ENCODE measurements at places on chromosomes 1 and 21.
A peak's percentile ranks its signal among the peaks of the same experiment; 100 is the strongest.

- DNase-seq, result no peak
Observed at GRCh38 chr1:235060607-235061470, 67.8 kb downstream of the TOMM20 start.

DNA sequence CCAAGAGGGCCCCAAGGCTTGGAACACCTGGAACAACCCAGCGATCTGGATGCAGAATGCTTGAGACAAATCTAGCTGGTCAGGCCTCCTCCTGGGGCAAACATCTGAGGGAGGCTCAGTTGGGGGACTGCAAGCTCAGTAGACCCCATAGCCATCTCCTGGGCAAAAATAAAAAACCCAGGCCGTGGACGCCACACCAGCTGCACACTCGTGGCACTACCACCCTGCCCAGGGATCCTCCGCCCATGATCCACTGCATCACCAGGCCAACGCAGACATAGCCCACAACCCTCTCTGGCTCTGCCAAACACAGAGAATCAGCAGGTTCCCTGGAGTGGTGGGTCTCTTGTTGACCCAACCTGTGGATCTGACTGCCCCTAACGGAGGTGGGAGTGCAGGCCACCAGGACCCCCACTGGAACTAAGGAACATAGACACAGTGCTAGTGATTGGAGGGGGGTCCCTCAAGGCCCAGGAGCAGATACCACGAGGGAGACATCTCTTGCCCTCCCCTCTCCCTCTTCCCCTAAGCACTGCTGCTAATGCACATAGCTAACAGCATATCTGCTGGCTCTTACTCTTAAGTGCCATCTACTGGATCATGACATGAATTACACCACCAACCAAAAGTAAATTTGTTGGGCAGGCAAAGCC, 147.2 kb downstream of the CHD1L start:
- DNase-seq, result peak; percentile 71

DNA sequence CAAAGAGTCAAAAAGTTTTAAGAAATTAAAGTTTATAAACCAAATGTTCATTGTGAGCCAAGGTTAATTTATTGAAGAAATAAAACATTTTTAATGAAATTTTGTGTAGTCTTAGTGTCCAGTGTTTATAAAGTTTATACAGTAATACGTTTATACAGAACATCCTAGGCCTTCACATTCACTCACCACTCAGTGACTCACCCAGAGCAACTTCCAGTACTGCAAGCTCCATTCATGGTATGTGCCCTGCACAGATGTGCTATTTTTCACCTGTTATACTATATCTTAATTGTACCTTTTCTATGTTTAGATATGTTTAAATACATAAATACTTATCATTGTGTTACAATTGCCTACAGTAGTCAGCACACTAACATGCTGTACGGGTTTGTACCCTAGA, 33.6 kb downstream of the TYW3 start:
- DNase-seq, result no peak

DNA sequence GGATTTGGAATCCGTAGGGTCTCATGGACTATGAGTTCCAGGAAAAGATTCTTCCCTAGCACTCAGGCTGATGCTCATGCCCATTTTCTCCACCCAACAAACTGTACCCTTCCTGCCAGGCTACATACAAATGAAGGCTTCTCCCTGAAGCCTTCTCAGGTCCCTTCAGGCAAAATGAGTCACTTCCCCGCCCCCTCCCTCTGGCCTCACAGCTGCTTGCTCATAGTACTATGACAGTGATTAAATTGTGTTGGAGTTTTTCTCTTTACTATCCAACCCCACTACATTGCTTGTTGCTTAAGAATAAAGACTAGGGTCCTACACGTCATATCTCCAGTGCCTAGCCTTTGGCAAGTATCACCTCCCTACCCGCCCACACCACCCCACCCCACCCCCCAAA, 207.6 kb upstream of the NFIA start:
- DNase-seq, result no peak

GRCh38 chr1:191889623-191890003, 268.6 kb upstream of the RGS18 start:
- DNase-seq, result no peak

DNA sequence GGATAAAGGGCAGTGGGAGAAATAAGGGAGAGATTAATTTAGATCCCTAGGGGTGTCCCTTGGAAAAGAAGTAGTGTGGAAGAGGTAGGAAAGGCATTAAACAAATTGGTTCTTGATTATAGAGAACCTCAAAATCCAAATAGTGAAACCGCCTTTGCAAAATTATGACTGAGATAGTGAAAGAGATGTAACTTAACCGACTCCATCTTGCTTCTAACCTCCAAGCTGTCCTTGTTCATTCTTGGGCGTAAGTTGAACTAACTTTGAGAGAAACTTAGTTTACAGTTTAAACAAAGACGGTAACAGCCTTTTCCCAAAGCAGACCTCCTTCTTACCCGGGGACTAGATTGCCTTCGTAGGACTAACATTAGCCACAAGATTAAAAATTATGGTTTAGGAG, 3.2 kb upstream of the RAB3GAP2 start:
- no peak for DNase-seq

GRCh38 chr1:89633800-89634625, 1.1 kb downstream of the LRRC8C start:
- DNase-seq, result peak; percentile 71

DNA sequence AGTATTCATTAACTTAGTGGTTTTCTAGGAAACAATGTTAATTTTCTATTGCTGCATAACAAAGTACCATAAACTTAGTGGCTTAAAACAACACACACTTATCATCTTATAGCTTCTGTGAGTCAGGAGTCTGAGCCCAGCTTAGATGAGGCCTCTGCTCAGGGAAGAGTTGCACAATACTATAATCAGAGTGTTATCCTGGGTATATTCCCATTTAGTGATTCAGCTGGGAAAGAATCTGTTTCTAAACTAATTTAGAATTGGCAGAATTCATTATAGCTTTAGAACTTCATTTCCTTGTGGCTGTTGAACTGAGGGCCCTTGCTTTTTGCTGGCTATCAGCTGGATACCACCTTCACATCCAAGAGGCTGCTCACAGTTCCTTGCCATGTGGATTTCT, 515.5 kb downstream of the BRINP3 start:
- no peak for DNase-seq

GRCh38 chr1:246320286-246320685, 186.8 kb downstream of the SMYD3 start:
- no peak for DNase-seq

GRCh38 chr21:39721885-39722284, 23.1 kb upstream of the IGSF5 start:
- DNase-seq, result no peak

DNA sequence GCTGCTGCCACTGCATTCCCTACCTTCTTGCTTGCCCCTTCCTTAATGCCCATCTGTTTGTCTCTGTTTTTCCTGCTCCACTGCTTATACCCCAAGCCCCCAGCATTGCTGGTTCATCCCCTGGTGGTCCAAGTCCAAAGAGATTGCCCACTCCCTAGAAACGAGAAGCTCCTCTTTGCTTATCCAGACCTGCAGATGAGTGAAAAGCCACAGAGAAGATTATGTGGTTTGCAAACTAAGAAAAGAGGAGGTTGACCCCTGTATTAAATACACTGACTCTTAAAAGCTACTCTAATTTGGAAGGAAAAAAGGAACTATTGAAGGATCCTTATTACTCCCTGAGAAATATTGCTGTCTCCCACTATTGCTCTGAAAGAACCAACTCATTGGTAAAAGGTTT, 146.8 kb upstream of the RAB4A start:
- no peak for DNase-seq

DNA sequence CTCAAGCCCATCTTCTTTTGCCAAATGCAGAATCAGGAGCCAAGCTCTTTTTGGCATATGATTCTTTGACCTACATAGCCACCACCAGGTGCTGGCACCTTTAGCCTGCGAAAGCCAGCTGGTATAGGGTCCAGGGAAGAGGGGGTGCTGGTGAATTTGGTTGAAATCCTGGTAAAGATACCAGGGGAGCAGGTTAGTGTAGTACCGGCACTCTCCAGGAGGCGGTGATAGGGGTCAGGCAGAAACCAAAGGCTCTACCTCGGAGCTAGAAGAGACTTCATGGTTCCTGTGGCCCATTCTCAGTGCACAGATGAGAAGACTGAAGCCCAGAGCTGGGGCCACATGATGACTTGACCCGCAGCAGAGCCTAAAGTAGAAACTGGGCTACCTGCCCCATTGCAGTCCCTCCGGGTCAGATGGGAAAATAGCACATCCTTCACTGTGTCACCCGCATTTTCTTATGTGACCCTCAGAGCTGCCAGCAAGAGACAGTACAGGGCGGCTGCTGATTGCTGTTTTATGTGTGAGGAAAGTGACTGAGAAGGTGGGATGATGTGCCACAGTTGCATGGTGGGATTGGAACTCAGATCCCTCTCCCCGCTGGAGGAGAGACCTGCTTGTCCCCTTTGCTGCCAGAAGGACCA, 36.0 kb upstream of the IL19 start:
- peak; percentile 64 for DNase-seq

DNA sequence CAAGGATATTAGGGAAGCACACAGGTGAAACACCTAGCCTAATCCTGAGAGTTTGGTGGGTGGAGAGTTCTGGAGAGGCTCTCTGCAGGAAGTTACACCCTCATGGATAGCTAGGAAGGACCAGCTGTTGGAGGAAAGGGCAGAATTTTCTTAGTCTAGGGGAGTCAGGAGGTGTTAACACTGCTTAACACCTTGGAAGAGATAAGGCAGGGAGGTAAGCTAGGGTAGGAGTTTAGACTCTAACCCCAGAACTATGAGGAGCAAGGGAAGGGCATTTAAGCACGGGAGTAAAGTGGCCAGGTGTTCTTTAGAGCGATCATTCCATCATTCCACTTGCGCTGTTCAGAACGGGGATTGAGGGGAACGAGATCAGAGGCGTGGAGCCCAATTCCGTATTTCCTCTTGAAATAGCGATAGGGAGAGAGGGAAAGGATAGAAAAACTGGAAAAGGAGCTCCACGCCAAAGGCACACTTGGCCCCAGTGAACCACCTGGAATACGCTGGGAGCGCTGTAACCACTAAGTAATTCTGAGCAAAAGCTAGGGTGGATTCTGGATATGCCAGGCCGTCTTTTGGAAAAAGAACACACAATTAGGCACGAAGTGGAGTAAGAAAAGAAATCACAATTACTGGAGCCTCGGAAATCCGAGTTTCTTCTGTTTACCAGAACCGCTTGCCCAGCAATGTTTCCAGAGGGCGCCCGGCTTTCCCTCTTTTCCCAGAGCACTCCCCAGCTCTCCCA, 1.5 kb upstream of the GPR137B start:
- DNase-seq, result no peak

DNA sequence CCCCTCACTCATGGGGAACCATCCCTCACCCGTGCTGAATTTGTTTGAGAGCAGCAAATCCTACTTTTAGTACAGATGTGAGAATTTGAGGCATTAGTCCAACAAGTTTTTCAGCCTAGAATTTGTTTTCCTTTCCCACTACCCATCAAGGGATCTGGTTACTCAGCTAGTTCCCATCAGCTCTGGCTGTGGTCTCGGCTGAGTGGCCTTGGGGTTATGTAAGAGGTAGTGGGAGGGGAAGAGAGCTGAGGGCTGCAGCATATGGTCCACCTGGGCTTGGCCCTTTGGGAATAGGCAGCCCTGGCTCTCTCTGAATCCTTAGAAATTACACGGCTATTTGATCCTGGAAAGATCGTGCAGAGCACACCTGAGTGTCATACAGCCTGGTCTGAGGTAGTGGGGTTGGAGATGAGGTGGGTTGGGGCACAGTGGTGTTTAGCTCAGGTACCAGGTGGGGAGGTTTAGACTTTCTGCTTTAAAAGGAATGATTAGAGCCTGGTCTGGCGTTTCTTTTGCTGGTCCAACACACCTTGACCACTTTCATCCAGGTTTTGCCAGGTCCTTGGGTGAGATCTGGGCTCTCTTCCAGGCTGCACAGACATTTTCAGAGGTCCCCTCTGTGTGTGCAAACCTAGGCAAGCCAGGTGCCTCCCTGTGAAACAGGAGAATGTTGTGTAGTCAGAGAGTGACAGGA, 4.2 kb downstream of the GSTM4 start:
- no peak for DNase-seq

GRCh38 chr1:51070640-51071039, 31.4 kb upstream of the C1orf185 start:
- peak; percentile 11 for DNase-seq

DNA sequence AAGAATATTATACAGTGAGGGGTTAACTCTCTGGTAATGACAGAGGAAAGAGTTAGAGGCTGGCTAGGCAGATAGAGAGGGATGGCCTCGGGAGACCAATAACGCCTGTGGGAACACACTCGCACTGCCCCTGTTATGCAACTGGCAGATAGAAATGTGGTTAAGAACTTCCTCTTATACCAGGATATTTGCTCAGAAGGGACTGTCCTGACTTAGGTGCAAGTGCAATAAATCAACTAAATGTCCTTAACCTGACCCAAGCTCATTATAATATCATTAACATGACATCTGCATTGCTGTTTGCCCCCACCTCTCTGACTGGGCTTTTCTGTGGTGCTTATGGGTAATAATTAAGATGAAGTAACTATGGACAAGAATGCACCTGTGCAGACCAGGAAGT, 1518.0 kb downstream of the NCAM2 start:
- no peak for DNase-seq

DNA sequence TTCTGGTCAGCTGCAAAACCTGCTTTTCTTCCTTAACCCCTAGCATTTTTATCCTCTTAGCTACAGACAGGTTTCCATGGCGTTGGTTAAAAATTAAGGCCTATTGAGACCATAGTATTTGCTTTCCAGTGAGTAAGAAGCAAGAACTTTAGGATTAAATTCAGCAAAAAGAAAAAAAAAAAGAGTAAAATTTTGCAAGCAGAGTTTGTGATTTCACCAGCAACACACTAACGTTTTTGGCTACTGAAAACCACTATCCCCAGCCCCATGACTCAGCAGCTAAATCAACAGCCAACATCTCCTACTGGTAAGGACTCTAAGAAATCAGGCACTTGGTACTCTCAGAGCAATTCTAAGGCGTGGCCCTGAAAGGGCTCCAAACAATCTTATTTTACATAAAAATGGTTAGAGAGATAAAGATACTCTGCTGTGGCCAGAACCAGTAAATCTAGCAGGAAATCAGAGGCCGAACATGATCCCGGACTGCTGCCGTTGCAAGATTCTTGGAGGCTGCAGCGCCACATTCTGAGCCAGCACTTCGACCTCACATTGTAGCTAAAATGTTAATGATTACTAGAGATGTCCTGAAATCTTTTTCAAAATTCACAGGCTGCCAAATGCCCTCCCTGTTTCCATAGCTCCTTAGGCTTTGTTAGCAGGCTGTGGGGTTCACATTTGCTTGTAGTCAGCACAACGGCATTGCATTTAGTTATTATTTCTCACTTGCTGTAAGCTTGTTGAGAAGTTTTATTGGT, 1.6 kb upstream of the ENO1 start:
- peak; percentile 54 for DNase-seq

DNA sequence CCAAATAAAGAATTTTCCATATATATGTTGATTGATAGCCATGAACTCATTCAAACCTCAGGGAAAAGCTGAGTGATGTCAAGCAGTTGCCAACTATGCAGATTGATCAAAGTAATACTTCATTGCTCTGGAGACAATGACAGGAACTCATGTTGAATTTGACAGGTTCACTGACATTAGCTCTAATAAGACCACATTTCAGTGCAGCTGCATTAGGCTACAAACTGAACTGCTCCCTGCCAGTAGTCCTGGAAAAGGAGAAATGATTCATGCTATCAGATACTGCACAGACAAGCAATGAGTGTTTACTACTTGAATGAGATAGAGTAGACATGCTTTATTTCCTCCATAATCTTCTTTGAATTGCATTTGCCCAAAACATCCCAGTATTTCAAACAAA, 948.4 kb downstream of the MRPL39 start:
- DNase-seq, result peak; percentile 56

GRCh38 chr21:38951095-38951730, 145.5 kb downstream of the ETS2 start:
- DNase-seq, result no peak

Data from eye (tissue), 1 donor.